ENCODE measurements at places on chromosomes 12 and 14.

DNA sequence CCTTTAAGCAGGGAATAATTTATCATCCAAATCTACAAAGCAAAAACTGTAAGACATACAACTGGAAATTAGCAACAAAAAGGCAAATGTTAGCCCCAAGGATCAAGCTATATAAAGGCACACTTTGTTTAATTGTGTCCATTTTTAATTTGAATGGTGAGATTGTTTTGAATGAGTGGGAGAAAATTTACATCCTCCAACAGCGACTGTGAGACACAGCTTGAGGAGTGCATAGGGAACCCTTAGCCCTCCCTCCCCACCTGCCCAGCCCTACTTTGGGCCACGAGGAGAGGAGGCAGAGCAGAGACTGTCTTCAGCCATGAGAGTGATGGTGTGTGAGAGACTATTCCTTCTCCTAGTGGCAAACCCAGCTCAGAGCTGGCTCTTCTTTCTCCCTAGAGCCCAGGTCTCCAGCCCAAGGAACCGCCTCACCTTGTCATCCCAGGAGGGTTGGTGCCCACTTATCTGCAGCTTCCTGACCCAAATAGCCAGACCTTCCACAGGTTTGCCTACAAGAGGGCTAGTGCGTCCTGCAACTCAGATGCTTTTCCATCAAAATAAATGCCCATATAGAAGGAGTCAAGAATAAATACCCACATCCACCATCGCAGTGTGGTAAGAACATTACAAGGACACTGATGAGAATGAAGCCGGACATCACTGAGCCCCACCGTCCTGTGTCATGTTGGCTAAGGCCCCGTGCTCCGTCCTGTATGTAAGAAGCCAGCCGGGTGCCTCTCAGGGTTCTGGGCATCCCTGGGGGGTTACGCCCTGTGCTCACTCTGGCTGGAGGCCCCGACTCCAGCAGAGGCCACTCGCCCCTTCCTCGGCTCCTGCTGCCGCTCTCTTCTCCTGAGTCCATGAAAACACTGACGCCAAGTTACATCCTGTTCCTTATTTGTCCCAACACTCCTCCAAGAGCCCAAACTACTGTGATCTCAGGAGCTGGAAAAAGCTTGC lies 36.4 kb upstream of the C14orf180 start:
- DNase-seq, result peak; percentile 45

DNA sequence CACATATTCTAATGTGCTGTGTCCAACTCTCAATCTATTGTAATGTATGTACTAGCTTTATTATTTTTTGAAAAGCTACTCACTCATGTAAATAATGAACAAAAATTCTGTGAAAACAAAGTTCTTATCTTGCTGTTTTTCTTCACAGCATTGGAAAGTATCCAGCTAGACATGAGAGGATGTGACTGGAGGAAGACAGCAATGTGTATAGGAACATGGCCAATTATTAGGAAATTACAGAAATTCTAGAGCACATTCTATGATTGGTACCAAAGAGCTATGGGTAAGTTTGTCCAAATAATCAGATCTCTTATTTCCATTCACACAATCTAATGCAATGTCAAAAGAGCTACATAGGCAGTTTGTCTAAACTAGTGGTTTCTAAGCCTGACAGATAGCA lies 1100.2 kb downstream of the FSCB start:
- no peak for DNase-seq

GRCh38 chr14:35250319-35250718 lies 41.9 kb upstream of the PSMA6 start:
- no peak for DNase-seq

DNA sequence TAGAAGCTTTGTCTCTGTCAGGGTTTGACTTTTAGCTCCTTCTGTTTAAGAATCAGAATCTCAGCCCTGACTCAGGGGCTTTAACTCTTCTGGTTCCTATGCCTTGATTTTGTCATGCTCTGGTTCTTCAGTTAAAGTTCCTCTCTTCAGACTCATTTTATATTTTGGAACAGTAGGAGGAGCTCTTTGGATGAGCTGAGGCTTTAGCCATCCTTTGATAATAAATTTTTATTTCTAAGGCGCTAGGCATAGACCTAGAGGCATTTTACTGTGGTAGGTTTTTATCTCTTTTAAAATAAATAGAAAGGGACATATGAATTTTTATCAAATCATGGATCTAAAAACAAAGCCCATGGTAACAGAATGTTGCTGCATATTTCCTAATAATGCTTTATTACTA lies 51.7 kb downstream of the ATP23 start:
- DNase-seq, result no peak

DNA sequence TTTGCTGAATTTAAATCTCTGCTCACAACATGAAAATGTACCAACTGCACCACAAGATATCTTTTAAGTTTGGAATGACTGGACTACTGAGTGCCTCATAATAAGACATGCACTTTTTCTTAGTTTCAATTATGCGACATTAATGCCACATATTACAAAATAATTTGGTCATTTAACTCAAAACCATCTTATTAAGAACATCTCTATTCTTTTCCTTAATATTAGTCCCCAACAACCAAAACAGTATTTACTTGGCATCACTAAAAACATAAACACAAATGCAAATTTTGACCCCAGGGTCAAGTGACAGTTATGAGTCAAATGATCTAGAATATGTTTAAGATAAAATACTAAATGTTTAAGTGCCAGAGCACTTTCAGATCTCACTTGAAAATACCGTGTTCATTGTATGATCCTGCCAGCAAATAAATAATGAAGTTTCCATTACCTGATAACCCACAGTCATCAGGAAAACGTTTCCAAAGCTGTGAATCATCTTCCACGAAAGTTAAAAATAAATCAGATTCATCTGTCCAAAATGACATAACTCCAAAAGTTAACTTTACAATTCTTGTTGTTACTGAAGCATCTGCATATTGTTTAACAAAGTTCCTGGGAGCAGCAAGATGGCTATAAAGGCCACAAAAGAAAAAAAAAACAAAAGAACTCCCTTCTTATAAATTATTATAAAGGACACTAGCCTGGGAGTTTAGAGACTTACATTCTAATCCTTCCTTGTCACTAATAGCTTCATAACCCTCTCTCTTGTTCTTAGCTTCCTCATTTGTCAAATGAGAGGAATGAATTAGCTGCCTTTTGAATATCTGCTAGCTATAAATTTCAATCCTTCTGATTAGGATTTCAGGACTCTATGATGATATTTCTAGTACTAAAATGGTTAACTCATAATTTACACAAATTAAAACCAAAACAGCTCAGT lies 30.5 kb upstream of the AP4S1 start:
- no peak for DNase-seq

GRCh38 chr12:3283137-3283680 lies 206.0 kb downstream of the TSPAN9 start:
- no peak for DNase-seq

DNA sequence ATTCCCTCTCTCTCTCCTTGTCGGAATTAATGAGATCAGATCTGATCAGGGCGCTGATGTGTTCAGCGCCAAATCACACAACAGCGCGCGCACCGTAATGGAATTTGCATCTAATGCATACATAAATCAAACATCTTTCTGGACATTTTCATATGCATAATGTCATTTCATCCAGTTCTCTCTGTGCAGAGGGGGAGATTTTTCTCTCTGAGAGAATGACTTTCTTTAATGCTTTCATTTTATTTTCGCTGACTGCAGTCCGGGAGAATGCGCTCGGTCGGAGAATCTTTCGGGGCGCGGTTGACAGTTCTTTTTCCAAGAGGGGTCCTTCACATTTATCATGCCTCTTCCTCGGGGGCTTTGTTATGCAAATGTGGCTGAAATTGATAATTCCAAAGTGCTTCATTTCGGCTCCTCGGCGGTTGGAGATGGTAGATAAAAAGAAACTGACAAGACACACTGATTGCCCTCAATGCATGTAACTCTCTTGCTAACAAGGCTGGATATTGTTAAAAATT lies 615.9 kb downstream of the VRK1 start:
- DNase-seq, result no peak

GRCh38 chr12:120199025-120199424 lies 1.9 kb downstream of the RPLP0 start:
- no peak for DNase-seq

DNA sequence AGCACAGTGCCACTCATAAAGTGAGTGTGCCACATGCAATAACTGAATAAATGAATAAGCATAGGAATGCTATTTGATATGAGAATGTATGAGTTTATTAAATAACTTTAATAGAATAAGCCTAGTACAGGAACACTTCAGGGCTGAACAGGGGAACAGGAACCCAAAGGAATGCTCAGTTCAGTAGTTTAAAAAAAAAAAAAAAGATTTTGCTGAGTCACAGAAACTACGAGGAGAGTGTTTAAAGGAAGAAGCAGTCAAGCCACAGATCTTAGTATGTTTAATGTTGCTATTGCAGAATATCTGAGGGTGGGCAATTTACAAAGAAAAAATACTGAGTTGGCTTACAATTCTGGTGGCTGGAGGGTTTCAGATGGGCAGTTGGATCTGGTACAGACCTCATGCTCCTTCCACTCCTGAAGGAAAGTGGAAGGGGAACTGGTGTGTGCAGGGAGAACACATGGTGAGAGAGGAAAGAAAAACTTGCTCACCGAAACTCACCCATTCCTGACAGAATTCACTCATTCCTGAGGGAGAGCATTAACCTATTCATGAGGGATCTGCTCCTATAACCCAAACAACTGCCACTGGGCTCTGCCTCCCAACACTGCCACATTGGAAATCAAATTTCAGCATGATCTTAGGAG lies 880.3 kb upstream of the MGAT4C start:
- DNase-seq, result no peak

All from islet precursor cell (in vitro differentiated cells).